Activated CD8-positive, alpha-beta memory T cell treated with anti-CD3 and anti-CD28 coated beads for 4 hours (primary cell): ENCODE measurements at places on chromosomes 6 and 20.

GRCh38 chr20:21125072-21125848 lies 622 bp upstream of the KIZ start:
- DNase-seq, result no peak

- DNase-seq, result no peak
These were observed 173.8 kb downstream of the GMPR start for GRCh38 chr6:16412171-16412570.

DNA sequence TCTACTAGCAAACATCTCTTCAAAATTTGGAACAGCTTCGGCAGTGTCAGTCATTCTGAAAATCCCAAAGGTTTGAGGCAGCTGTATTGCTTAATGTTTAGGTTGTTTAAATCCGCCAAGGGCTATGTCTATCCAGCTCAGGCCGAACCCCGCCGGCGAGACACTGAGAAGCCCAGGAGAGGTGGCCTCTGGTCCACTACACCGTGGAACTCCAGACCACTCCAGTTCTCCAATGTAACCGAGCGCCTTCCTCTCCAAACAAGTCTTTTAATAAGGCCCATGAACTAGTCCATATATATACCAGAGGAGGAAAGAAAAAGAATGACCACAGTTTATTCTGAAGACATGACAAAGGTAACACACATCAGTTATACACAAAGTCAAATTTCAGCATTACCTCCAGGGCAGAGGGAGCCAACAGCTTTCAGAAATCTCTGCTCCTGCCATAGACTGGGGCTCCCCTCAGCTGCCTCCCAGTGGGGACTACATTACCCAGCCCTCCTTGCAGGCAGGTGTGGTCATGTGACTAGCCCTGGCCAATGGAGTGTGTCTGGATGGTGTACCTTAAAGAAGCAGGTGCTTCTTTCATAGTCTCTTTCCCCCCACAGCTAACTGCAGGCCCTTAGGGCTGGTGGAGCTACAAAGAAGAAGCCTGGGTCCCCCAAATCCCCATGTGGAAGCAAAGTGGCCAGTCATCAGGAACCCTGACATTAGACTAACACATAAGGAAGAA lies at the start of gene RAMACL:
Gene RAMACL, minus strand, starts transcription at position 255 of the 733 bp plus-strand sequence. Its CDS starts 201 bp downstream, at position 54.
- no peak for DNase-seq

GRCh38 chr6:98787961-98788360 lies 46.4 kb upstream of the POU3F2 start:
- no peak for DNase-seq

DNA sequence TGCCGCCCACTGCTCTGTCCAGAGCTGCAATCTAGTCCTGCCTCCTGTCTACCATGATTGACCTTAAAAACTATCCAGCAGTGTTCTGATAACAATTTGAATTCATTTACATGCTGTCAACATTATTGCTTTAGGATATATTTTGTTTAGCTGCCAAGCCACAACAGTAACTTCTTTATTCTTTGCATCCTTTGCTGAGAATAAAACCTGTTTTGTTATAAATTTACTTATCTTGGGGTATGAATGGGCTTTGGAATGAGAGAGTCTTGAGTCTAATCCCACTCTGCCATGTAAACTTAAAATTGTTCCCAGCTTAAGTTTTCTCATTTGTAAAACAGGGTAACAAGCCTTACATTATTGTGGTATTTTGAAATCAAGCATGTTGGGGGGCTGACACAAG lies 116.4 kb downstream of the FLRT3 start:
- no peak for DNase-seq

DNA sequence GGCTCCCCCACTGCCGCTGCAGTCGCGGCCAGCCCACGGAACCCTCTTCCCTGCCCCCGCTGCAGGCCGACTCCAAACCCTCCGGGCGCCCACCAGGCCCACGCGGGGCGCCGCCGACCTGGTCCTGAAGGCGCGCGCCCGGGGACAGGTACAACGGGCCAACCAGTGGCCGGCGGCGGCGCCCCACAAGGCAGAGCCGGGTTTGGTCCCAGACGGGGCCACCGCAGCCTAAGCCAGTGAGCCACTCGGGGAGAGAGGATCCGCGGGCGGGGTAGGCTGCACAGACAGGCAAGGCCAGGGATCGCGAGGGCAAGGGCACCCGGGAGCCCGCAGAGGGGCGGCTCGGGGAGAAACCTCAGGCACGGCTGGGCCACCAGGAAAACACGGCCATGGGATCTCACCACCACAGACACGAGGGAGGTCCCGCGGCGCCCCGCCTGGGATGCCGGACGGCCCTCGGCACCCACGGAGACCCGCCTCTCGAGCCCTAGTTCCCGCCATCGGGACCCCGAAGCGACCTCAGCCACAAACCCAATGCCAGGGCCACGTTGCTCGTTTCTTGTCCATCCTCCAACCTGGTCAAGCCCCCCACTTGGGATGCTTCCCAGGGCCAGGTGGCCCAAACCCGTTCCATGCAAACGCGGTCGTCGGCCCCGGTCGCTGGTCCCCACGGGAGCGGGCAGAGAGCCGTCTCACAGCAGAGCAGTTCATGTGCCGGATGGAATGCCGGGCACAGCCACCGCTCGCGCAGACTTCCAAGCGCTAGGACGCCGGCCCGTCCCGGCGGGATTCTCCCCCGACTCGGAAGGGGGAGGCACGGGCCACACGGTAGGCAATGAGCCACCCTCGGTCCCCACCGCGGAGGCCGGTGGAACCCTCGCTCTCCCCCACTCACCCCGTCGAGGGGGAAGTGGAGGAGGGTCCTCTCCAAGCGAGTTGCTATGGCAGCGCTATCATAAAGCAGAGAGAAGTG lies 1956.6 kb upstream of the DEFB115 start:
- no peak for DNase-seq

- no peak for DNase-seq
These were observed 37.9 kb downstream of the SUN5 start for GRCh38 chr20:32966382-32966781.

GRCh38 chr20:13412806-13413445 lies 191.9 kb downstream of the ISM1 start:
- DNase-seq, result no peak

DNA sequence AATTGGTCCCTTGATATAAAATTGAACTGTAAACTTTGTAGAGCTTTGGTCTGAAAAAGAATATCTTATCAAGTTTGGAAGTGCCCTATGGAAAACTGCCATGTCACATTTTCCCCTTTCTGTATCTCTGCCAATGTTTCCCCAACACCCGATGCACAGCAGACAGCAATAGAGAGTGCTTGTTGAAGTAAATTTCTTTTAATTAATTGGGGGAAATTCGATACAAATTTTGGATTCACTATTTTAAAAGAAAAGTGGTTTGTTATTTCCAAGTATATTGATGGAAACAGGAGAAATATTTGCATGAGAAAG lies 208.1 kb downstream of the OGFRL1 start:
- DNase-seq, result no peak

DNA sequence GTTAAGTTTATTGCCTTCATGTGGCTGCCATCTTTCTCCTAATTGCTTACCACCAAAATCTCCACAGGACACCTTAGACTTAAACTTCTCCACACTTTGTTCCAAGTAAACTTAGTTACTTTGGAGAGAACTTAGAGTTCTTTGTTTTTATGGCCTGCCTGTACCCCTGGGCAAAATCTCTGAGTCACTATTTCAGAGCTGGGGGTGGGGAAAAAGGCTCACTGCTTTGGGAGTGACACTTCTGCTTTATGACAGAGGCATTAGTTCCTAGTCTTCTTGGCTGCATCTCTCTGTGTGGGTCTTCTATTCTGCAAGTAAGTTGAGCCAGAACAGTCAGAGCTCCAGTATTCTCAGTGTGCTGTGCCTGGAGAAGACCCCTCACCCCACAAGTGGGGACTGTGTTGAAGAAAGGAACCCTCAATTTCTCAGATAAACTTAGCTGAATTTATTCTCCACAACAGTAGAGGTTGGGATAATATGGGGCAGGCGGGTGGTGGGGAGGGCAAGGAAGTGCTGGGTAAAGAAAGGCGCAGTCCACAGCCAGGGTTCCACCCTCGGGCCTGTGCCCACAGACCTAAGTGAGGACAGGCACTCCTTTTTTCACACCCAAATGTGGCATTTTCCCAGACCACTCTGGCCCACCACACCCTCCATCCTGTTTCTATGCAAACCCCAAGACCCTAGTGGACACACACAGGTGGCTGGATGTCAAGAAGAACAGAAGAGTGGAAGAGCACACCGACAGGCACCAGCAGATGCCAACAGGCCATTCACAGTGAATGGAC lies 636.6 kb upstream of the MAN1A1 start:
- no peak for DNase-seq

DNA sequence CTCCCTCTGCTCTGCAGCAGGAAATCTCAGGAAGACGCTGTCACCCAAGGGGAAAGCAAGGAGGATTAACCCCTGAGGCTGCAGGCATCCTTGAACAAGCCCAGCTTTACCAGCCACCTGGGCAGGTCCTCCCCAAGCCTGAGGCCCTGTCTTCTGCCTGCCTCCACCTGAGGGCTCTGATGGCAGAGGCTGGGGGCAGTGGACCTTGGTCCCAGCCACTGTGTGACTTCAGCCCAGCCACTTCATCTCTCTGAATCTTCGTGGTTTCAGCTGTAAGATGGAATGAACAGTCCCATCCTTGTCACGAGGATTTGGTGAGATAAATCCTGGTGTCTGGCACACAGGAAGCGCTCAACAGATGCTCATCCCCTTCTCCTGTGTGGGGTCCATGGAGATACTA lies 8.5 kb upstream of the VSTM2L start:
- no peak for DNase-seq

DNA sequence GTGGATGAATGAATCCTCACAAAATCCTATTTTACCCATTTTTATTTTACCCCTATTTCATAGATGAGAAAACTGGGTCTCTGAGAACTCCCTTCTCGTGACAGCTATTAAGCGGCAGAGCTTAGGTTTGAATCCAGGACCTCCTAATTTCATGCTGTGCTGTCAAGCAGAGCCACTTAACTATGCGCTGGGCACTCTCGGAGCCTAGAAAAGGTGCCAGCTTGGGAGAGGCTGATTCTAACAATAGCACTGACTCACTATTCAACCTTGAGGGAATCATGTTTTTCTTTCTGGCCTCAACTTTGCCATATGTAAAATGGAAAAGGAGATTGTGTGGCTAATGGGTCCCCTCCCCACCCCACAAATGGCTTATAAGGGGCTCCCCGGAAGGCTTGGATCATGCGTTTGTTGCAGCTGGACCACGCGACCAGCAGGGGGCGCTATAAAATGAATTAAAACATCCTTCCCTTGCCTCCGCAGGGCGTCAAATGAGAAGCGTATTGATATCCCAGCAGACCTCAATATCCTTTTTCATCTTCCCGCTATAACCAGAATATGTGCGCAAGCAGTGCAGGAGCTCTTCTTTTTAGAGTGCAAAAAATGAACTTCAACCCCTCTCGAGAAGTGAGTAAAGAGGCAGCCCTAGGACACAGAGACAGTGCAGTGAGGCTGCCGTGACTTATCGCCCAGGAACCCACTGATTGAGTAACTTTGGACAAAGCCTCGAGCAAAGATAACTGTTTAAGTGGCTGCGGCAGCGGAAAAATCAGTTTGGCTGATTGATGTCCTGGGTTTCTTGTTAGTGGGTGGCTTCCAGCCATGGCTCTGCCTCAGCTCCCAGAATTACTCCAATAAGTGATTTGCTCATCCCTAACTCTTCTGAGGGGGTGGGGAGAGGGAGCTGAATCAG lies 12.8 kb upstream of the PDYN start:
- DNase-seq, result no peak

DNA sequence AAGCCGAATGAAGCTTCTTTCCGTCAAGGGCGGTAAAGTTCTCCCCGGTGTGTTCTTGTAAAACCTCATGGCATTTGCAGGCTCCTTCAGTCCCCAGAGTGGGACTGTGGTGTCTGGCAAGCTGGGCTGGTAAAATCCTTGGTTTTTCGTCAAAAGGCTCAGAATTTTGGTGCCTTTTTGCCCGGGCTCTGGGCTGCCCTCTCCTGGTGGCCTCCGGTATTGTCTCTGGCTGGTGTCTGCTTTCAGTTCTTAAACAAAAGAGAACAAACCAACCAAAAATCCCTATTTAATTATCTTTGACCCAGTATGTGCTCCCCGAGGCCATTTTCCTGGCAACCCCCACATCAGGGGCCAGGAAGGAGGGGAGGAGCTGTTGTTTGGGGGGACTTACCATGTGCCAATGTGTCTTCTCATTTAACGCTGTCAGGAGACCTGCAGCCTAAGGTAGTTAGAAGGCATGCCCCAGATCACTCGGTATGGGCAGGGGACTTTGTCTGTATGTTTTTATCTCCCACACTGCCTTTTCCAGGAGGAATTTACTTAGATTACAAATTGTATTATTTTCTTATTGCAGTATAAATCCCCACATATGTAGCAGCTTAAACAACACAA lies 11.1 kb downstream of the CDH4 start:
- DNase-seq, result no peak

DNA sequence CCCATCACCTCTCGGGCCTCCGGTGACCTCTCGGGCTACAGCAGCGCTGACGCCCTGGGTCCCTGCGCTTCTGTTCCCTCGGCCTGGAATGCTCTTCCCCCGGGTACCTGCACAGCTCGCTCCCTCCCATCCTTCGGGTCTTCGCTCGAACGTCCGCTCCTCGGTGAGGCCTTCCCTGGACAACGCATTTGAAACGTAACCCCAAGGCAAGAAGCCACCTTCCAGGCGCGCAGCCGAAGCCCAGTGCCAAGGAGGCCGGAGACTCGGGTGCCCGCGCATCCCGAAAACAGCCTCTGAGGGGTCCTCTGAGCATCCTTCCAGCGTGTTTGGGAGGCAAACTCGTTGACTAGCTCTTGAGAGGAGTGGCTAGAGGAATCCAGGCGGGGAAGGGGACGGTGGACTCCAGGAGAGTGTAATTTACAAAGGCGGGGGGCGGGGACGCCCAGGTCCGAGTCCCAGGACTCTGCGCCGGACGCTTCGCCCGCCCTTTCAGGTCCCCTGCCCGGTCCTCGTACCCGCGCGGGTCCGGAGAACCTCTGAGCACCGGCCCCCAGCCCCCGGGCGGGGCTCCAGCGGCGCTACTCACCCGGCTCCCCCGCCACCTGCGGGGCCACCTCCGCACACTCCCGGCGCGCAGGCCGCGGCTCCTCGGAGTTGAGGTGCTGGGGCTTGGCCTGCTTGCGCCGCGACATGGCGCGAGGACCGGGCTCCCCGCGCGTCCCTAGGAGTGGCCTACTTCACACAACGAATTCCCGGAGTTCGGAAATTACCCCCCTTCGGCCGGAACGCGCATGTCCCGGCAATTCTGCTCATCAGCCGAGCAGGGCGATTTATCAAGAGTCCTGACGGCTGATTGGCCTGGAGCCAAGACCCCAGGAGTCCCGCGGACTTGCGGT lies 86.8 kb downstream of the ZFP64 start:
- no peak for DNase-seq

GRCh38 chr6:22026164-22026678 lies 270.6 kb downstream of the PRL start:
- DNase-seq, result no peak
